ENCODE measurements at places on chromosomes 12 and 14.

DNA sequence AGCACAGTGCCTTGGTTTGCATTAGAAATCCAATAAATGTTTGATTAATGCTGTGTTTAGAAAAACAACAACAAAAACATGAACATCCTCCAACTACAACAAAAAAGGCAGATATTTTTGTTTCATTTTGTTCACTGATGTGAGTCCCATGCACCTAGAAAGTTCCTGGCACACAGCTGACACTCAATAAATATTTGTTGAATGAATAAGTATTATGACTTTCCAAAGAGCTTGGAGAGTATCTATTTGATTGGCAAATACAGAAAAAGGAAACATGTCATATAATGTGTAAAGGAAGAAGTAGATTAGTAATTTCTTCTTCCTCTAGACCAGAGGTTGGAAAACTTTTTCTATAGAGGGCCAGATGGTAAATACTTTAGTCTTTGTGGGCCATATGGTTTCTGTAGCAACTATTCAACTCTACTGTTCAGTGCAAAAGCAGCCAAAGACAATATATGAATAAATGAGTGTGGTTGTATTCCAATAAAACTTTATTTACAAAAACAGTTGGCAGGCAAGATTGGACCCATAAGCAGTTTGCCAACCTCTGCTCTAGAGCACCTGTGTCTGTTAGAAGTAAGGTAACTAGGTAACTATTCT lies 312.3 kb upstream of the DIO2 start:
- no peak for DNase-seq

DNA sequence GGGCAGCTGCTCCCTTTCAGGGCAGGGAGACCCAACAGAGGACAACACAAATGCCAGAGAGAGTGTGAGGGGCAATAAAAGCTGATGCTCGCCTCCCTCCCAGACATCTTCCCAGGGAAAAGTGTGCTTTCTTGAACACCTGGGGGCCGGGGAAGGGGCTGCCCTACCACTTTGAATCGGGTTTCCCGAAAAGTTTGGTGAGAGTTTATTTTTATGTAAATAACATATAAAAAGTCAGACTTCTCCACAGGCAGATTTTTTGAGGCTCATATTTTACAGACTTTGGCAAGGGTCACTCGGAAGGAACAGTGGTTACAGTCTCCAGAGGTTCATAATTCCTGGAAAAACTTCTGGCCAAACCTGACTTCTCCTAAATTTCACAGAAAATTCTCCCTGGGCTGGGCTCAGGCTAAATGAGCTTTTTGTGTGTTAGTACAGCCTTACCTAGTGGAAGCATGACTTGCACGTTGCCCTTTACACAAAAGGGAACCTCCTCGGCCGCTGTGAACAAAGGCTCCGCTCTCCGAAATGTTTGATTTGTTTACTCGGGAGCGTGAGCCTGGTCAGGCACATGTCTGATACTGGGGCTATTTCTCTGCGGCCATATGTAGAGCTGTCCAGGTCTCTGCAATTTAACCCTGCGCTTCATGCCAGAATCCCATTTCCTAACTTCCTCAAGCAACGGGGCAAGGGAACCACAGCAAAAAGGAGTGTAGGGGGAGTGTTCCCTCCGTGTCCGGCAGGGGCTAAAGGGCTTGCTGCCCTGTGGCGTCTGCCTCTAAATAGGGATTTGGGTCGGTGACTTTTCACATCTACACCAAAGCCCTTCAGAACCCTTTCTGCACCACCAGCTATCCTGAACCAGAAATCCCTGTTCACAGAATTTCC lies 3.4 kb downstream of the RTL1 start:
- peak; percentile 65 for DNase-seq

DNA sequence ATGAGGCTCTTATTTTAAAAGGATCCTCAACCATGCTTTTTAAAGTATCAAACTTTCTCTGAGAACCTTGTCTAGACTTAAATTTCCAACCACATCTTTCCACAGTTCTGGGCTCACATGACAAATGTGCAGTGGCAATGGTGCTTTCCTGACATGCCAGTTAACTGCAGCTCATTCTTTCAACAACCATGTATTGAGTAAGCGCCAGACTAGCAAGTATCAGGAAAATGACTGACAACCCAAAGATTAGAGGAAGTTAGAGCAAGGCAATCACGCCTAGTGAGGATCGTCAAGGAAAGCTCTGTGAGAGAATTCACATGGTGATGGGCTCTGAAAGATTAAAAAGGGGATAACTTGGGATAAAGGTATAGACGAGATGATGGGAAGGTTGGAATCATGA lies 35.8 kb downstream of the FLVCR2 start:
- no peak for DNase-seq

DNA sequence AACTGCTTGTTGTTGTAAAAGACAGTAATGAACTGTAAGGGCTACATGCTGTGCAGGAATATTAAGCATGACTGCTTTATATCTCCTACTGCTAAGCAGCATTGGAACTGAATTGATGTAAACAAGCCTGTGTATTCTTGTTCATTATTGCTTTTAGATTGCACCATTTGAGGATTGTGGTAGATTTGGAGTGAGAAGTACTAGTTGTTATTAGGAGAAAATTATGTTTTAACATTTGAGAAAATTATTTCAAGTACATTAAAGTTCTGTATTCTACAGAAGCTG lies 212.7 kb downstream of the ERC1 start:
- DNase-seq: no peak

DNA sequence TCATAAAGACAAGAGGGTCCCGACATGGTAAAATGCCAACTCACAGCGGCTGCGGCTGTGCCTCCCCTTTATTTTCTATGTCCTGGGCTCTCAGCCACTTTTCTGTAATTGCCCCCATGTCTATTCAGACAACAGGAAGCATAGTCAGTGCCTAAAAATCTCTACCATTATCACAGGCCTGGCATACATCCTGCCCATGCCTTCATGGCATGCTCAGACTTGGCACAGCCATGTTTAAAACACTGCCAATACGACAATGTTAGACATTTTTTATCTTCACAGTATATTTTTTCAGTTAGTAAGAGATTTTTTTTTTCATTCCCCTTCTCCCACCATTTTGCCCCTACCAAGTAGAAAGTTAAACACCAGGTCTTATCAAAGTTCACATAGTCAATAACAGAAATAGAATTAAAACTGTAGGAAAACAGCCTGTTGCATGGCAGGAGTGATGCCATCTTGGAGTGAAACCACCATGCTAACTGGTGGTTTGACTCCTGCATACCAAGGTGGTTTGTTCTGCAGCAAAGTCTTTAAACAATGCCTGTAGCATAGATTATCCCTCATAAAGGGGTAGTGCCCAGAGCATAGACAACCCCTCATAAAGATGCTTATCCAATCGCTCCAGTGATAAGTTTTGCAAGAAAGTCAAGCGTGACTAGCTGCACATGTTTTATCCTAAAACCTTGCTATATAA lies 18.9 kb upstream of the CERS5 start:
- no peak for DNase-seq

- no peak for DNase-seq
Measured at GRCh38 chr14:75417674-75418073, 10.1 kb upstream of the JDP2 start.

- no peak for DNase-seq
Measured at GRCh38 chr12:107400686-107401447, 284.7 kb upstream of the PWP1 start.

DNA sequence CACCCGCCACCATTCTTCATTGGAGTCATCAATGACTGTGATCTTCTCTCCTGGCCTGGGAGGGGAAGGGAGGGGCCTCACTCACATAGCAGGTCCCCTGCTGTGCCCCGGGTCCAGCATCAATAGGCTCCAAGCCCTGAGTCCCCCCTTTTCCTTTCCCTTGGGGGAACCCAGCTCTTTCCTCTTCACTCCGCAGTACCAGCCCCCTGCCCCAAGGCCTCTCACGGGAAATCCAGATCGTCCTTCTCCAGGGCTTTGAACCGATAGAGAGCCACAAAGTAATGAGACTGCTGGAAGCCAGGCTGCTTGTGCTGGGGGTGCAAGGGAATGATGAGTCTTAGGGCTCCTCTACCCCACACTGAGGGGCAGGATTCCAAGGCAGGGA lies 6.7 kb downstream of the STAC3 start:
- peak; percentile 33 for DNase-seq

- peak; percentile 65 for DNase-seq
Measured at GRCh38 chr14:53951627-53952303, 4.9 kb downstream of the BMP4 start.

- no peak for DNase-seq
Measured at GRCh38 chr12:96236221-96236822, 42.1 kb downstream of the ELK3 start.

DNA sequence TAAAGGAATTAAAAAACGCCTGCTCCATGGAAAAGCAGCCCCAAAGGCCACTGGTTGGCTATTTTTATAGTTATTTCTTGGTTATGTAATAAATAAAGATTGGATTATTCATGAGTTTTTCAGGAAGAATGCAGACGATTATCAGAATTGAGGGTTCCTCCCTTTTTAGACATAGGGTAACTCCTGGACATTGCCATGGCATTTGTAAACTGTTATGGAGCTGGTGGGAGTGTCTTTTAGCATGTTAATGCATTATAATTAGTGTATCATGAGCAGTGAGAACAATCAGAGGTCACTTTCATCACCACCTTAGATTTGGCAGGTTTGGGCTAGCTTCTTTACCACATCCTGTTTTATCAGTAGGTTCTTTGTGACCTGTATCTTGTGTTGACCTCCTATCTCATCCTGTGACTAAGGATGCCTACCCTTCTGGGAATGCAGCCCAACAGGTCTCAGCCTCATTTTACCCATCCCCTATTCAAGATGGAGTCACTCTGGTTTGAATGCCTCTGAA lies 728.7 kb downstream of the GALC start:
- DNase-seq: no peak

- no peak for DNase-seq
Measured at GRCh38 chr12:49925433-49926204, 21.9 kb upstream of the FAIM2 start.

DNA sequence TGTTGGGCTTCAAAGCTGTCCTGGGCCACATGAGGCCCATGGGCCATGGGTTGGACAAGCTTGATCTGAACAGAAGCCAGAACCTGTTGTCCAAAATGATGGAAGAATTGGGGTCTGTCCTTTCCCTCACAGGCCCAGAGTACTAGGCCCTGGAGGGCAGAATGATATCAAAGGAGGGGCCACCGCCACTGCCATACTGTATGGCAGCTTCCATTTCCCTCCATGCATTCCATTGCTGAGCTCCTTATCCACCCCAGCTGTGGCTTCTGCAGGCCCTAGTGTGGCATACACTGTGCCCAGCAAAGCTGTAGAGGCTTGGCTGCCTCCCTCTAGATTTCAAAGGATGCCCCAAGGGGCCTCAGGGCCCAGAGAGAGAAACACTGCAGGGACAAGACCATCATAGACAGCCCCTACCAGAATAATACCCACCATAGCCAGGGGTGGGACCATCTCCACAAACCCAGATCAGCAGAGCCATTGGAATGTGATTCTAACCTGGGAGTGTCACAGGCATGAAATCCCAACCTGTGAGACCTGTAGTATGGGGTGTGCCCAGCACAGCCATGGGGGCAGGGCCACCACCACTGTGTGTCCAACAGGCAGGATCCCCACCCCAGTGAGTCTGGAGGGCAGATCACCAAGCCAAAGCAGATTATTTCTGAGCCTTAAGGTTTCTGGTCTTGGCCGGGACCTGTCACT lies 61.4 kb upstream of the BEGAIN start:
- DNase-seq: no peak

- no peak for DNase-seq
Measured at GRCh38 chr14:104669697-104670096, 19.7 kb upstream of the INF2 start.

DNA sequence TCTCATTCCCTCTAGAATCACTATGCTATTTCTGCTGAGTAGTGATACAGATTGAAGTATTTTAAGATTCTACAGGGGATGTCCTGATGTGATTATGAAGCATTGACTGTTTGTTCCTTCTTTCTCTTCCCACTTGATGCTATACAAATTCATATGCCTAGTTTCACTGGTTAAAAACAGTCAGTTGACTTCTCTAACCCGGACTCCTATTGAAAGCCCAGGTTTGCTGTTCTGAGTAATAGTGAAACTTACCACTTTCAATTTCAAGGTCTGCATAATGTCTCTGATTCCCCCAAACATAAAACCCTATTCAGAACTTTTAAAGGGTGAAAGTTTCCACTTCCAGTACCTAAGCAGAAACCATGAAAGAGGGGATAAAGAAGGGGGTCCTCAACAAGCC lies 117.7 kb upstream of the RPL10L start:
- no peak for DNase-seq

DNA sequence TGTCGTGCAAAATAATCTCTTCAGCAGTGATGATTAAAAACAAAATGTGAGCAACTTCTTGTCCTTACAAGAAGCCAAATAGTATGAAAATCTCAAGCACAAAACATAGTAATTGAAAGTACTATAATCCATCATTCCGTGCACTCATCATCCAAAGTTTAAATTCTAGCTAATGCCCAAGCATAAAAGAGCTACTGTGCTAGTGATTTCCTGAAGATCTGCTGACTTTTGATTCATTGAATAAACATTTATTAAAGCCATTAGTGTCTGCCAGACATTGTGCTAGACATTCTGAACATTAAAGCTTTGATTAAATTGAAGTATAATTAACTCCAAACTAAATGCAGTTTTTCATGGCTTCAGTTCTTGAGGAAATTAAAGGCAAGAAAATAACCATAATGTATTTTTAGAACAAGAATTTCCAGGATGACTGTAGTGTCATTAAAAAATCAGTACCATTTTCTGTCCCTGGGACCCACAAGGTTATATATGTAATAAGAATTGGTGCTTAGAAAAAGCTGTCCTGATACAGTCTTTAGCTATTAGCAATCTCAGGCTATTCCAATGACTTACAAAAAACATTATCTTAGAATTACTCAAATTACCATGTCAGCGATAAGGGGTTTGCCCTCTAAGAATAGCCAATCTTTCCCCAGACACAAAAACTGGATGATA lies 71.7 kb downstream of the CMAS start:
- DNase-seq: no peak

DNA sequence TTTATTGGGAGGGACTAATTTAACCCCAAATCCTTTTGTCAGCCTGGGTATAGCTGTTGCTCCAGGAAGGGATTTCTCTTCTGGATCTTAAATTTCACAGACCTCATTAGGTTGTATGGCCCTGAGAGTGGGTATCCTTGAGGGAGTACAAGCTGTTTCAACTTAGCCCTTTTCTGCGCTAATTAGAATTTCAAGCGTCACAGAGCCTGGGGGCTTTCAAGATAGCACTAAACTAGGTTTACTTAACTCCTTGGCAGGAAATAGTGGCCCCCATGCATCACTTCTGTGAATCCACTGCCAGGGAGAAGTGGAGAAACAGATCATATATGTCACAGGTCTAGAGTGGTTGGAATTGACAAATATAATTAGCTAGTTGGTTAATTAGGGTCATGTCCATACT lies 5.9 kb upstream of the PDE1B start:
- no peak for DNase-seq

DNA sequence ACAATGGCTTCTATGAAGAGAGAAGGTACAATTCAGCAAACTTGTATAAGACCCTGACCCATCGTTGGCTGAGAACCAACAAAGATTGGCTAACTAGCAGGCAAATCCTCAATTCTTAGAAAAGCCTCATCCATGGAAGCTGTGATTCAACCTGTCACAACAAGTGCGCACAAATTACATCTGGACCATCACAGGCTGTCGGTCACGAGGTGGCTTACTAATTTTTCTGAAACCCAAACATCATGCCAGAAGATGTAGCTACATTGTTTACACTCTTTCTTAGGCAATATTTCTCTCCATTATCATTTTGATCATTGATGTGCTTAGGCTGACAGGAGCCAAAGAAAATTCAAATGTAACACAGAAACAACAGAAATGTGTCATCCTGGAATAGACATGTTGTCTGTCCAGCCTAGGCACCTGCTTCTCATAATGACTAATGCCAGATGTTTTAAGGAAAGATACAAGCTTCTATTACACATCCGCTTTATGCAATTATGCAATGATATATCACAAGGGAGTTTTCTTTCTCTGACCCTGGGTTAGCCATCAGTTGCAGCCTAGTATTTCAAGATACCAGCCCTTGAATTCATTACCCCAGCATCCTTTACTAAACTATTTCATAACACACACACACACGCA lies 92.9 kb upstream of the DIO2 start:
- no peak for DNase-seq
